Occipital lobe (tissue), 3 donors: ENCODE measurements at places on chromosomes 1 and 21. TPM values are rescaled to one million over a fixed set of nuclear protein-coding genes. Genes with fewer than 3 reads are reported as not detected.

DNA sequence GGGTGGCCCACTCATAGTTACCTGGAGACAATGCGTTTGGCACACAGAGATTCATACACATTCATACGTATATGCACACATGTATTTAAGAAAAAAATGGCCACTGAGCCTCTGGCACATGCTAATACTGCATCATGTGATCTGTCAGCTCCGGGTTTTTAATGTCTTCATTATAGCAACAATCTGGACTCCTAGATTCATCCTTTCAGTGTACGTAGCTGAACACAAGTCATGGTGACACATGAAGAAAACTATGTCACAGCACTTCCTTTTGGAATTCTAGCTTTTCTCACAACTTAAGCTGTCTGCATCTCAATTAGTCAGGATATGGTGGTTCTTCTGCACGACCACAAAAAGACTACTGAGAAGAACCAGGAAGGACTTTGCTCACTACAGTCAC, 24.7 kb downstream of the HSF2BP start:
- no peak for DNase-seq

GRCh38 chr1:41648230-41648629, 163.7 kb upstream of the EDN2 start:
- no peak for DNase-seq

DNA sequence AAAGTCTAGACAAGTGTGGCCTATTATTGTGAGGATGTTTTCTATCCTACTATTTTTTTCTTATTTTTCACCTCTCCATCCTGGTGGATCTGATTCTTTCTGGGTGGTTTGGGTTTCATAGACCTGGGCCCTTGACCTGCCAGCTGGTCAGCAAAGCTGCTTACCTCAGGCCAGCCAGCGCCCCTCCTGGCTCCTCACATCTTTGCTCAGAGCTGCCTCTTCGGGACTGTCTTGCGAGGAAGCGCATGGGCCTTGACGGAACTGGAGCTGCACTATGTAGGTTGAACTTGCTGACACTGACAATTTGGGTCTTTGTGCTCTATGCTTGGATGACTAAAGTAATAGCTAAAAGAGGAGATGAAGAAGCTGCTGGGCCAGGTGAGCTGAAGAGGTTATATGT, 138.5 kb upstream of the SYT6 start:
- DNase-seq: no peak

DNA sequence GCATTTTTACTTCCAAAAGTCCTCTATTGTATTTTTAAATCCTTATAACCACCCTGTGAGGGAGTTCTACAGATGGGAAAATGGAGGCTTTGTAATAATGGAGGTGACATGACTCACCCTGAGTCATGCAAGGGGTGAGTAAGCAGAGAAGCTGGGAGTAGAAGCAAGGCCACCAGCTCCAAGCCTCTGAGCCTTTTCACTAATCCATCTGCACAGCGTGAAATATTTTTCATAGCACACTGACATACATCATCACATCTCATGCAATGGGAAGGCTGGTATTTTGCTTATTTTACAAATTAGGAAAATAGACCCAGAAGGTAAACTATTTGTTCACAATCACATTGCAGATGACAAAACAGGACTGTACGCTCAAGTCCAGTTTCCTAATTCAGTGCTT, 96.9 kb downstream of the KCNH1 start:
- DNase-seq: no peak

DNA sequence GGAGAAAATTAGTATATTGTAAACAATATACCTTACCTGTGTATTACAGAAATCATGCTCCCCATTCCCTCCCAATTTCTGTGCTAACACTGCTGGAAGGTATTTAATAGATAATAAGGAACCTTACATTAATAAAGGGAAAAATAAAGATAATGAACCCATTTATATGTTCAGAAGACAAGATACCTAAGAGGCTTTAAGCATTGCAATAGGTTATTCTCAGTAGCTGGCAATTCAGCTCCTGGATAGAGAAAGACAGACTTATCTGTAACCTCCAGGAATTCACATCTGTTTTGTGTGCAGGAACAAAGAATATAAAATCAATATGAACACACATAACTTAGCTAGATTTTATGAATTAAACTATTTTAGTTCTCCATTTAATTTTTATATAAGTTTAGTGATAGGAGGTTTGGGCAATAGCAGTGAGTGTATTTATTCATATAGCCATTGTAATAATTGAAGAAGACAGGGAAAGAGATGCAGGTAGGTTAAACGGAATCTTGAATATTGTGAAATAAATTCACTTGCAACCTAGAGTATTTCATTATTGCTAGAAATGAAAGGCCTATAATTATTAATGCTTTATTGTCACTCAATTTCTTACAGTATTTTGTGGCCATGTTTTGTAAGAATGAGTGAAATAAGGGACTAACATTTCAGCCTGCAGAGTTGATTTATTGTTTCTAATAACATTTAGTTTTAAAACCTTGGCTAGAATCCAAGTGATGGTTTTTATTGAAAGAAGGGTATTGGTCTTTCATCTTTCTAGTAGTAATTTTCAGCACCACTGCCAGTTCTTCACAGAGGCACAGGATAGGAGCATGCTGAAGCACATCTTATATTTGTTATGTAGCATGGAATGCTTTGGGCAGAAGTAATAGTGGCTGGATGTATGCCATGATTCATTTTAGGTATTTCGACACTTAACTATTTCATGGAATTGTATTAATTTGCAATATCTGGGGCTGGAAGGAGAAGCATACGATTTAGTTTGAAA, 1.5 kb downstream of the XPR1 start:
- DNase-seq: no peak

KPRP gene
- not detected for total RNA-seq
